ENCODE measurements at places on chromosomes 3 and 15.

DNA sequence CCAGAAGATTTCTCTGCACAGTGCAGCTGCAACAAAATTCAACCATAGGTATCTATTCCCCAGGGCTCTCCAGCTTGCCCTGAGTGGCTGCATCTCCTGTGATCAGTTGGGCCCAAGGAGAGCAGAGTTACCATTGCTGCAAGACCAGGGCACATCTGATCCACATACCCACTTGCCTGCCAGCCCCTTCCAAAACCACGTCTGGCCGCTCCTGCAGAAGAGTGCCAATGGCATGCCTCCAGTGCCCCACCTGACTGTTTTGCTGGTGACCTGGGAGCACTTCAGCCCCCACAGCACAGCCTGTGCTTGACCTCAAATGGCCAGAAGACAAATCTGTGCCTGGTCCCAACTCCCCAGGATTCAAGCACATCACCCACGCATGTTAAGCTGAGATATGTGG, 526.1 kb upstream of the GBE1 start:
- DNase-seq: no peak

DNA sequence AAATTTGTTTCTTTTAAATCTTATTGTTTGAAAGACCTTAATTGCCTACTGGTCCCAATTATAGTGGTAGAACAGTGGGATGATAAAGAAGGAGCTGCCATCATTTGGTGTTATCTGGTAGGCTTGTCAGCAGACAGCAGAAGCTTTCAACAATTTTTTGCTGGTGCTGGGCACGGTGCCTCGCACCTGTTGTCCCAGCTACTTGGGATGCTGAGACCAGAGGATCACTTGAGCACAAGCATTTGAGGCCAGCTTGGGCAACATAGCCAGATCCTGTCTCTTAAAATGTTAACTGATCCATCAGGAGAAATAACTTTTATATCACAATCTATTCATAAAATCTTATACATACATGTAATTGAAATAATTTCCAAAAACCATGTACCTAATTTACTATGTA, 36.0 kb downstream of the SENP5 start:
- no peak for DNase-seq

- peak; percentile 23 for DNase-seq
Observed at GRCh38 chr3:158845765-158846350, 44.0 kb downstream of the MFSD1 start.

DNA sequence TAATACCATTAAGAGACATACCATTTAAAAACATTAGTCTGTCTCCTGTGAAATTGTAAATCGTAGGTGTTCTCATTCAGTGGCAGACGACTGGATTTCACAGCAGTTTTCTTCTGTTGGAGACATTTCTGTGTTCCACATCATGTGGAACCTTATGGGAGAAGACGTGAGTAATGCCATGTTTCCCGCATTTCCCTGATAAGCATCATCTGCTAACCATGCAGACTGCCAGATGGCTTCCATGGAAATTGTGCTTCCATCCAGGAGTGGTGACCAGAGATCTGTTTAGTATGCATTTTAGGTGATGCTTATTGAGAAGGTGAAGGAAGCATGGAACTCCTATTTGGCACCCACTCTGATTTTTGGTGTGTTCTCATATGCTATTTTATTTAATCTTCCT, 28.4 kb upstream of the ST3GAL6 start:
- no peak for DNase-seq

GRCh38 chr3:49787182-49787464, 781 bp upstream of the IP6K1 start:
- no peak for DNase-seq

GRCh38 chr3:73502609-73503583, 121.8 kb downstream of the PDZRN3 start:
- DNase-seq: peak; percentile 30

GRCh38 chr3:139309061-139309591, 34.7 kb upstream of the MRPS22 start:
- no peak for DNase-seq

GRCh38 chr3:173789530-173790162, 392.1 kb downstream of the NLGN1 start:
- no peak for DNase-seq

- DNase-seq: no peak
Observed at GRCh38 chr3:52819936-52820335, 10.5 kb downstream of the ITIH4 start.

DNA sequence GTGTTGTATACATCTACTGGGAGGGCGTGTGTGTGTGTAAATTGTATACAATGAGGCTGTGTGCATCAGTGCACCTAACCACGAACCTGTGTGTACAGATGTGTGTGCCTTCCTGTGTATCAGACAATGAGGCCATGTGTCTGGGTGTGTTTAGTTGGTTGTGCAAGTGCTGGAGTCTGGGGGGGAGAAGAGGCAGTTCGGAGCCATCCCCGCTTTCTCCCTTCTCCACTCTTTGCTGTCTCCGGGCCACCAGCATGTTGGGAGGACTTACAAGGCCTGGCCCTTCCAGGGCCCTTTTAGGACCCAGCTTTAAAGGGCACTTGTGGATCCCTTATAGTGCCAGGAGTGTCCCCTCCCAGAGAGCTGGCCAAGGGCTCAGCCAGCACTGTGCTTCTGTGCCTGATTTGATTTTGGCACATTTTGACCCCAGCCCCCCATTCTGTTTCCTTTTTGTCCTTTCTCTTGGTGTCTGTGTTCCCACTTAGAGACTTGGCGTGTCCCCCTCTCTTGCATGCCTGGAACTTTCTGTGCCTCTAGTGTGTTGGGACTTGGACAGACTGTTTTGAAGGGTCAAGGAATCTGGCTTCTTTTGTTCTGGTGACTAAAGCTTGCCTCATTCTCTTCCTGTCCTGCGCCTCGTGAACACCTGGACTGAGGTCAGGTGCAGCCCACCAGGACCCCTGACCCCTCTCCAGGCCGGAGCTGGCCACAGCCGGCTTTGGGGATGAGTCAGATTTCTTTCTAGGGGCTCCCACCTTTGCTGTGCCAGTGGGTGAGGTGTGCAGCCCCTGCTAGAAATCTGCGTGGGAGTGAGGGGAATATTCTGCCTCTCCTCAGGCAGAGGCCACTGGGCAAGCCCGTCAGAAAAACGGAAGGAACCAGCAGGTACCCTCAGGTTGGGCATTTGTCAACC, 1.5 kb downstream of the CTDSPL start:
- DNase-seq: no peak

GRCh38 chr15:80140909-80141308, 11.9 kb upstream of the FAH start:
- DNase-seq: no peak

GRCh38 chr3:107953722-107954121, 137.1 kb downstream of the CD47 start:
- no peak for DNase-seq

DNA sequence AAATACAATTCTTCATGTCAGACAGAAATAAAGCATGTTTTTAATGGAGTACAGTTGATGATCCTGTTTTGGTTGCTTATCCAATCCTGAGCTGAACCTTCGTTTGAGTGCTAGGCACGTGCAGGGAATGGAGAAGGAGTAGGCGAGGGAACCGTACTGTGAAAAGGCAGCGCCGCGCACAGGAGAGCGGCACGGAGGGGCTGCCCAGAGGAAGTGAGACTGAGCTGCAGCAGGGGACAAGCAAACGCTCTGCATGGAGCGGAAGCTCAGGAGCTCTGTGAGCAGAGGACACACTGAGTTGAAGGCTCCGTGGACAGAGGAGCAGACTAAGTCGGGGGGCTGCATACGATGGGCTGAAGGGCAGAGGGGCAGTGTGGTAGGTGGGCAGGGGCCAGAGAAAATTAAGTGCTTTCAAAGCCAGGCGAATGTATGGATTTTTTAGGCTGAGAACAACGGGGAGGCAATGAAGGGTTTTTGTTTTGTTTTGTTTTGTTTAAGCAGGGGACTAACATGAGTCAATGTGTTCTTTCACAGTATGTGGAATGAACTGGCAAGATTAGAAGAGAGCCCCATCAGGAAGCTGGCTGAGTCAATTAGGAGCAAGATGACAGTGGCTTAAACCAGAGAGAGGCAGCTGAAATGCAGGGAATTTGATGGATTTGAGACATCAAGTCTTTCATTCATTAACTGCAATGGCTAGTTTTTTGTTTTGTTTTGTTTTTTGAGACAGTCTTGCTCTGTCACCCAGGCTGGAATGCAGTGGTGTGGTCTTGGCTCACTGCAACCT, 23.8 kb upstream of the TM2D3 start:
- DNase-seq: no peak

DNA sequence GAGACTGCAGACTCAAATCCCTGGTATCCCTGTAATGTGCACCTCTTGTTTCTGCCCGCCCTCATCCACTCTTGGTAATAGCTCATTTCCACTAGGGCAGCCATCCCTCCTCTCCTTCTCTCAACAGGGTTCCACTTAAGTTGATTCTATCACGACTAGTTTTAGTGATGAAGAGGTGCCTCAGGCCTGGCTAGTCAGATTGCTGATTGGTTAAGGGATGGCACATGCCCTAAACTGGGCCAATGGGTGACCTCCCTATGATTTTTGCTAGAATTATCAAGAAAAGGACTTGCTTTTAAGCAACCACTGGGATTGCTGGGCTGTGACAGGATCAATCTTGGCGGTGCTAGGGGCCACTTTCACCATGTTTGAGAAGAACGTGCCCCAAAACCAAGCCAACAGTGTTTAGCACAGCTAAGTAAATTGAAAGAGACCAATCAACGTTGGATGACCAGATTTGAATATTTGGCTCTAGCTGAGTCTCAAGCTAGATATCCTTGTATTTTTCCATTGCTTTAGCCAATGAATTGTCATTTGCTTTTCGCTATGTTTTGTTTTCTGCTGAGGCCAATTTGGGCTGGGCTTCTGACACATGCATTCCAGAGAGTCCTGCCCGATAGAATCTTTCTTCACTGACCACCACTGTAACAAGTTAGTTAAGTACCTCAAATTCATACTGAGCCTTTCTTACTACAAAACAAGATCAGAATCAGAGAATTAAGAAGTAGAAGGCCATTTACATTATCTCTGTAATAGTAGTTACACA, 131.0 kb downstream of the PDZRN3 start:
- DNase-seq: no peak

DNA sequence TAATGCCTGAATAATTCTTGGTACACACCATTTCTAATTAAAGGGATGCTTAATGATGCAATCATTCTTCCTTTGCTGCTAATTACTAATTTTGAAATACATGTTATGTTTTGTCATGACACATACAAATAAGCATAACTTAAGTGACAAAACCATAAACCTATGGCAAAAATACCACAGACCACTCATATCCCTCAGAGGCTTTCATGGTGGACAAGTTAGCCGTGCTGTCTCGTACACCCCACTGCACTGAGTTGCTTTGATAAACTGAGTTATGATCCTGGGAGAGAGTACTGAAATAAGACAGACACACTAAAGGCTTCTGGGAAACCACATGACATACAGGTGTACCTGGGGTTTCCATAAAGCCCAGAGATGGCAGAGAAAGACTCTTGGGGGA, 913.8 kb downstream of the FHIT start:
- no peak for DNase-seq

- no peak for DNase-seq
Observed at GRCh38 chr15:58139989-58140522, 1.9 kb downstream of the AQP9 start.

GRCh38 chr15:83178869-83179325, 28.7 kb downstream of the HDGFL3 start:
- no peak for DNase-seq

DNA sequence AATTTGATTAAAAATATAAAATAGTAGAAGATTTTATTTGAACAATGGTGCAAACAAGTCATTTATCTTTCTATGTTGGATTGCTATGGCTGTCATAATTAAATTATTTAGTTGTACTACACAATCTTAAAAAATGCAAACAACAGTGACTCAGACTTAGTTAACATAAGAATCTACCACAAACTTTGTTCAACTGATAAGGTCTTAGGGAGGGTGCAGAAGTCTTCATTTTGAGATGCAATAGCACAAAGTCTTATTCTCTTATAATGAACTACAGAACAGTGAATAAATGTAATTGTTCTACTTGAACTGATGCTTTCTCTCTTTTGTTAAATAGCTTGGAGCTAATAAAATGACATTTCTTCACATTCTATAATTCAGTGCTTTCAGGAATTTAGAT, 482.8 kb upstream of the NAALADL2 start:
- DNase-seq: no peak

GRCh38 chr3:130529486-130530215, 12.7 kb downstream of the COL6A6 start:
- no peak for DNase-seq

DNA sequence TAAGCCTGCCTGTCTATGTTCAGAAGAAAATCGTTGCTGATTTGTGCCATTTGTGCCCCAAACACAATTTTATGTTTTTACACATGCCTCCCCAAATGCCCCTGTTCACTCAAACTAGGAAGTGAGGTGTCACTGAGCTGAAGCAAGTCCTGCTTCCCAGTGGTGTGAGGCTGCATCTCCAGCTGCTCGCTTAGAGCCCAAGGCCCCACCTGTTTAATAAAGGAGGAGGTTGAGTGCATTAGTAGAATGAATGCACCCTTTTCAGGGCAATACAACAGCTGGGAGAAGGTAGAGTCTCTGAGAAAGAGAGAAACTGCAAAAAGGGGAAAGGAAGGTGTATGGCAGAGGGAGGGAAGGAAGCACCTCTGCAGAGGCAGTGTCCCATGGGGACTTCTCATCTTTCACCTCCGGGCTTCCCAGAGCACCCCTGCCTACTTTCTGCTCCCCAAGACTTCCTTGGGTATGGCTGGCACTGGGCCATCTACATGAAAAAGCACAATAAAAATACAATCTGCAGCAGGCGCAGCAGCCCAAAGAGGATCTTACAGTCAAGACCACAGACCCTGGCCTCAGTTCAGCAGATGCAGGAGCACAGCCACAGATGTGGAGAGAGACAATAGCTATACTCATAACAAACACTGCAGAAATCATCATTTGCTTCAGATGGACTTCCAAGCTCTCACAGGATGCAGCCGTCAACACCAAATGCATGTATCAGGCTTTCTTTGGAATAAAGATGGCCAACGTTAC, 165.9 kb downstream of the POLR2M start:
- no peak for DNase-seq

DNA sequence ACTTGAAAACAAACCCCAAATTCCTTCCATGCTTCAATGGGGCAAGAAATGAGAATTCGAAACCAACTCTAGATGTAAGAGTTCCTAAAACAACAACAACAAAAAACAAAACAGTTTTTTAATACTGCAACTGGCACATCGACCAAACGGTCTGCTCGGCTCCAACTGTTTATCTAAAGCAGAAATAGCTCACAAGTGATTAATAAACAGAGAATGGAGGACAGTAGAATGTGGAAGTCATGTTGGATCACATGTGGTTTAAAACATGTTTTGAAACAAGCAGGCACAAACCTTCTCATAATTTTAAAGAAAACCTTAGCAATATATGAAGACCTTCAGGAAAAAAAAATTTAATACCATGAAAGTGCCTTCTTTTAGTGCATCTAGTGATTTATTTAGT, 55.1 kb downstream of the SETMAR start:
- no peak for DNase-seq

GRCh38 chr3:46952813-46953212, 23.7 kb downstream of the CCDC12 start:
- DNase-seq: no peak

DNA sequence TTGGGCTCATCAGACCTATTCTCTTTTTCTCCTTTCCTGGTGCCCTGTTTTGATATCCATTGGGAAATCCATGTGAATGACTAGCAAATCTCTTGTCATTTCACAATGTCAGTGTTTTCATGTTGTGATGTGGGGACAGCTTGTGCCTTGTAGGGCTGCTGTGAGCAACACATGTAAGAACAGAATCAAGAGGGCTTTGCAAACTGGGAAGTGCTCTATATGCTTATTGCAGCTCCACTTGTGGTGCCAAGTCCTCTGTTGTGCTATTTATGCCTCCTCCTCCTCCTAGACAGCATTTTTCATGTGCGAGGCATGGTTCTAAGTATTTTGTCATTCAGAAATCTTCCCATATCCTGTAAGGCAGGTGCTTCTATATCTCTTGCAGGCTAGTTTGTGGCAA, 56.4 kb downstream of the ZNF621 start:
- DNase-seq: no peak

- DNase-seq: no peak
Observed at GRCh38 chr3:130644628-130645253, 101.9 kb downstream of the PIK3R4 start.

Data from activated T-cell treated with anti-CD3 and anti-CD28 coated beads, Interleukin-2, amount 50 U/mL, for 1 hour (primary cell).